Stimulated activated CD8-positive, alpha-beta memory T cell treated with anti-CD3 and anti-CD28 coated beads, Interleukin-4, amount 100 ng/mL, for 24 hours (primary cell): ENCODE measurements at places on chromosomes 2 and 18.

- DNase-seq: no peak
Measured at GRCh38 chr18:56309104-56309503, 329.3 kb downstream of the TXNL1 start.

GRCh38 chr2:9558948-9559381, 3.3 kb upstream of the ADAM17 start:
- DNase-seq: no peak

DNA sequence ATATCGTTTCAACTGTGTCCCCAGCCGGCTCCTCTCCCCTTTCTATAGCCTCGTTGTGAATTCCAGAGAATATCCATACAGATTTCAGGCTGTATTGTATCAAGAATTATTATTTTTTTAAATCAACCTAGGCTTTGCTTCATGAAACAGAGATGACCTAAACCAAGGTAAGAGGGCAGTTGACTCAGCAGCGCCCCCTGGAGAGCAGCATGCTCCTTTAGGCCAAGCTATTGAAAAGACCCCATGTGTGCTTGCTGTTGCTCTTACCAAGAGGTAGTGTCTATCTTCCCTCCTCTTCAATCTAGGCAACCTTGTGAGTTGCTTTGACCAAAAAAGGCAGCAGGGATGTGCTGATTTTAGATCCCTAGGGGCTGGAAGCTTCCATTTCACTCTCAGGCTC, 426.7 kb upstream of the SMIM21 start:
- no peak for DNase-seq

DNA sequence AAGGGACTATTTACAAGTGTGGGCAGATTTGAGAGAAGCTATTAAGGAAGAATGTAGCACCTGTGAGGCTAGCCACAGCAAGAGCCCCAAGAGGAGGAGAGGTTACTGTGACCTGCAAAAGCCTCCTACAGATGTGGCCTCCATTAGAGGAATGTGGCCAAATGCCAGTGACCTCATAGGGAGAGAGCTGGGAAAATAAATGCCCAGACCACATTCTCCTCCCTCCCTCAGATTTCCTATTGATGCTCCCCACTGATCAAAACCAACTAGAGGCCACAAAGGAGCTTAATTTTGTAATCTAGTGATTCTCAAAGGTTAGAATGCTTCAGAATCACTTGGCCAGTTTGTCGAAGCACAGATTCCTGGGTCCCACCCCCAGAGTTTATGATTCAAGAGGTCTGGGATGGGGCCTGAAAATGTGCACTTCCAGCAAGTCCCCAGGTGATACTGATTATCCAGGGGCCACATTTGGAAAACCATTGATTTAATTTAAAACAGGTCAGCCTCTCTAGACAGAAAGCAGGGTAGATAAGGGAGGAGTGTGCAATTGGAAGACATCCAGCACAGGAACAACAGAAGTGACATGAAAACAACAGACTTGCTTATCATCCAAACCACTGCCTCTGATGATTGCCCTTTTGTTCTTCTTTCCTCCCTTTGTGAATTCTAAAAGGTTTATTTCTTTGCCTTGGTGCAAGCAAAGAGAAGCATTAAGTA, 61.2 kb upstream of the RBBP8 start:
- no peak for DNase-seq

- no peak for DNase-seq
Measured at GRCh38 chr2:98026927-98027522, 31.3 kb upstream of the TMEM131 start.

DNA sequence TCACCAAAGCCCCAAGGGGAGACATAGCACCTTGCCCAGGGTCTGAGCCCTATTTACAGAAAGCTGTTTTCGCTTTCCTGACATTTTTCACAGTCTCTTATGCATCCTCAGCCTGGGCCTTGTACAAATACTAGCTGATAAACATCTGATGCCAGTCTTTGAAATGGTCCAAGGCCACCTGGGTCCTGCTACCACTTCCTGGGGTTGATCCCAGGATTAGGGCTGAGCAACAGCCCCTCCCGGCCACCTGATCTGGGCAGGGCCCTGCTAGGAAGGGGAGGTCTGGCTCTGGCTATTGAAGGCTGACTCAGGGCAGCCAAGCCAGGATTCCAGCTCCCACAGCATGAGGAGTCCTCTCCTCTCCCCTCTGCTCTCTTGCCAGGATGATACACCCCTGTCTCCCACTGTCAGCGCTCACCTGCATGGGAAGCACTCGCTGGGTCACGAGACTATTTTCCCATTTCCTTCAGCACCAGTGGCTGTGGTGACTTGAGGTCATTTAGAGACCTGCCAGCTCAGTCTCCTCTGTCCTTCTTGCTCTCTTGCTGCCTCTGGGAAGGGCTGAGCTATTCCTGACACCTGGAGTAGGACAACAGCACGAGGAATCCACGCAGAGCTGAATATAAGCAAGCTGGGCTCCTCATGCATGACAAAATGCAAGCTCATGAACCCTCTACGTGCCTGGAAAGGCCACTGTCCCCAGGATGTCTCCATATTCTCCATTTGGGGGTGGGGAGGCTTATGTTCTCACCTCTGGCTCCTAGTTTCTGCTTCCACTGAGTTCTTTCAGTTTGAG, 53.0 kb upstream of the LGALSL start:
- no peak for DNase-seq

GRCh38 chr2:231929961-231930592, 3.9 kb upstream of the NPPC start:
- no peak for DNase-seq

DNA sequence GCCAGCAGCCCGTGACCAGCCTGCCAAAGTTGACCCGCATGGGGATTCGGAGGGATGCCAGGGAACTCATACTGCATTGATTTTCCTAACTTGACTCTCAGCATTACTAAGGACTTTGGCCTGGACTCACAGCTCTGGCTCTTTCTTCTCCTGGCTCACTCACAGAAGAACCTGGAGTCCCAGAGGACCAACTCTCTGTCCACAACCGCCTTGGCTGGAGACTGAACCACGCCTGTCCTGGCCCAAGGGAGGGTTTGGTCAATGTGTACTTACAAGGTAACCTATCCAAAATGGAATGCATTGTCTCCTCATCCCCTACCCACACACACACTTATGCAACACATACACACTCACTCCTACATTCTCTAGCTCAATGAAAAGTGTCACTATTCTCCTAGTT, 135.6 kb upstream of the KLHL29 start:
- DNase-seq: no peak

- DNase-seq: no peak
Measured at GRCh38 chr2:19122220-19122619, 236.2 kb downstream of the OSR1 start.

DNA sequence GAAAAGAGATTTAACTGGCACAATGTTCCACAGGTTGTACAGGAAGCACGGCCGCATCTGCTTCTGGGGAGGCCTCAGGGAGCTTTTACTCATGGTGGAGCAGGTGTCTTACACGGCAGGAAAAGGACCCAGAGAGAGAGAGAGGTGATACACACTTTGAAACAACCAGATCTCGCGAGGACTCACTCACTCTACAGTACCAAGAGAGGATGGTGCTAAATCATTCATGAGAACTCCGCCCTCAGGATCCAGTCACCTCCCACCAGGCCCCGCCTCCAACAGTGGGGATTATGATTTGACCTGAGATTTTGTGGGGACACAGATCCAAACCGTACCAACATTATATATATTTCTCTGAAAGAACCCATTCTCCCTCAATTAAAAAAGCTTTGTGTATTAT, 79.7 kb upstream of the DOCK10 start:
- DNase-seq: no peak

DNA sequence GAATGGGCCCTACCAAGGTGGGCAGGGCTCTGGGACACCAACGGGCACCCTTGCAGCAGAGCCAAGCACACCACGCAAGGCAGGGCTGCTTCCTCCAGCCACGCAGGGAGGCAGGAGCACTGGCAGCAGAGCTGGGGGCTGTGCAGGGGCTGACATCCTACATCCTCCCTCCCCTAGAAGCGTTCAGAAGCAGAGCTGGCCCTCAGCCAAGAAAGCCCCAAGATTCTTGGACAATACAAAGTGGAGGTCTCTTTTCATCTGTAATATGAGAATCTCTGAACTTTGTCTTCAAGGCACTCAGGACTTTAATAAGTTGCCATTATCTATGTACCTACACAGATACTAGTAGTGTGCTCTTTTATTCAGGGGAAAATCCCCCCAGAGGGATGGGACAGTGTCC, 128.1 kb upstream of the AGAP1 start:
- no peak for DNase-seq

DNA sequence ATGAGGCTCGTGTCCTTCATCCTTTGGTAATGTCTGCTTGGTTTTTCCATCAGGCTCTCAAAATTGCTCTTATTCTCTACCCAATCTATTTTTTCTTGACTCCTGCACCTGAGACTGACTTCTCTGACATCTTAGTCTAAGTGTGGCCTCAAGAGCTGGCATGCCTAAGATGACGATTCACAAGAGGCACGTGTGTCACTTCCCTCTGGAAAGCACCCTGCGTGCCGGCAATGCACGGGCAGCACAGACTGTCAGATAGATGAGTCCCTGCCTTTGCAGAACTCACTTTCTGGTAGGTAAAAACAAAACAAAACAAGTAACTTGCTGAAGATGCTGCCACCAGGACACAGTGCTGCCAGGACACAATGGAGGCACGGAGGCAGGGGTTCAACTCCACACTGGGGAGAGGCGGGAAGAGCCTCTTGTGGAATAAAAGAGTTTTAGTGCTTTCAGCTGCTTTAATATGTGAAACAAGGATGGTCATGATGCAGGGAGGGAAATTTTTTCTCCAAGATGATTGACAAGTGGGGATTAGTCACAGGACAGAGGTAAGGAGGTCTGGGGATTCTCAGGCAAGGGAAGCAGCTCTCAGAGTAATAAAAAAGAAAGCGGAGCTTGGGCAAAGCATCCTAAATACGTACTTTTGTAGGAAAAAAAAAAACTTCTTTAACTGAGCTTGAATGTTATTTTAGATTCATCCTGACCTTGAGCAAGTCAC, 27.3 kb downstream of the CYB5A start:
- DNase-seq: no peak

DNA sequence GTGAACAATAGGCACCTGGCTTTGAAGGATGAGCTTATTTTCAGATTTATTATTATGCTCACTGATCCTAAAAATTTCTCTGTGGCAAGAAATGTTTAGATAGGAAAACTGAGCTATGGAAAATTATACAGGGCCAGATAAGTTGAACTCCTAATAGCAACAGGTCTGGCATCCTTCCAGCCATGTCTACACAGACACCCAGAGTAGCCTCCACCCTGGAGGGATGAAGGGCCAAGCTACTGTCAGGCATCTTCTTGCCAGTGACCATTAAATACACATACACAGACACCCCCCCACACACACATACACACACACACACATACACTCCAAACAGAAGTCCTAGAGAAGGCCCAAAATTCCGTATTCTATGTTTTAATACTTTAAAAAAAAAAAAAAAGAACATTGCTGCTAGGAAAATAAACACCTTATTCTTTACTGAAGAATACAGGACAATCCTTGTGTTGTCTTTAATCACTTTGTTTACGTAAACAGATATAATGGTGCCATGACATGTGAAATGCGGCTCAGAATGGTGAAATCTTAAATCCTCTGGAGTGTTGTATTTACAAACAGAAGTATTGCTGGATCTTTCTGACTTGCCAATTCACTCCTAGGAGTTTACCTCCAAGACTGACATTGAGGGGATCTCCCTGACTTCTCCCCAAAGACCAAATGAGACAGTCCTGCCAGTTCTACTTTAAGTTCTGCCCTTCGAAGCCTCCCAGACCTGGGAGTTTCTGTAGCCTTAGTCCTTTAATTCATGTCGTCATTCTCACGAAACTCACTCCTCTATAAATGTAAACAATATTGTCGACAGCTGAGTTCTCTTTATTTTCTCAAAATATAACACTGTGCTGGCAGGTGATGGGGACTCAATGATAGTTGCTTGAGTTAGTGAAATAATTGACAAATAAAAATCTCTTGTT, 163.1 kb downstream of the ANTXR1 start:
- no peak for DNase-seq
